Melanocyte of skin (primary cell): ENCODE measurements at places on chromosomes 4 and X. TPM values are rescaled to one million over a fixed set of nuclear protein-coding genes. Genes with fewer than 3 reads are reported as not detected.

TCEAL6 gene
- total RNA-seq: not detected in 2 replicates

NDP gene
- total RNA-seq: not detected in 2 replicates

SPANXN4 gene
- total RNA-seq: not detected in 2 replicates

CLDN34 gene
- not detected in 2 replicates for total RNA-seq

ABCB7 gene
- 20.0 and 27.0 TPM in 2 replicates for total RNA-seq

SMIM10 gene
- total RNA-seq: 2.4 and 5.8 TPM in 2 replicates
